Left lung (tissue), 14 donors: ENCODE measurements at places on chromosomes 2 and 18. TPM values are rescaled to one million over a fixed set of nuclear protein-coding genes. Genes with fewer than 3 reads are reported as not detected.

The HOXD9 gene
- 0.29 TPM for total RNA-seq

The BCL11A gene
- total RNA-seq, result 7.3 TPM

GRCh38 chr18:56672391-56672790, 21.2 kb downstream of the WDR7 start:
- no peak for DNase-seq

GRCh38 chr2:157898591-157898996, 22.5 kb upstream of the ACVR1 start:
- DNase-seq, result no peak
